ENCODE measurements at places on chromosomes 7 and 10.

GRCh38 chr10:42738679-42739078, 43.9 kb upstream of the BMS1 start:
- DNase-seq: no peak

DNA sequence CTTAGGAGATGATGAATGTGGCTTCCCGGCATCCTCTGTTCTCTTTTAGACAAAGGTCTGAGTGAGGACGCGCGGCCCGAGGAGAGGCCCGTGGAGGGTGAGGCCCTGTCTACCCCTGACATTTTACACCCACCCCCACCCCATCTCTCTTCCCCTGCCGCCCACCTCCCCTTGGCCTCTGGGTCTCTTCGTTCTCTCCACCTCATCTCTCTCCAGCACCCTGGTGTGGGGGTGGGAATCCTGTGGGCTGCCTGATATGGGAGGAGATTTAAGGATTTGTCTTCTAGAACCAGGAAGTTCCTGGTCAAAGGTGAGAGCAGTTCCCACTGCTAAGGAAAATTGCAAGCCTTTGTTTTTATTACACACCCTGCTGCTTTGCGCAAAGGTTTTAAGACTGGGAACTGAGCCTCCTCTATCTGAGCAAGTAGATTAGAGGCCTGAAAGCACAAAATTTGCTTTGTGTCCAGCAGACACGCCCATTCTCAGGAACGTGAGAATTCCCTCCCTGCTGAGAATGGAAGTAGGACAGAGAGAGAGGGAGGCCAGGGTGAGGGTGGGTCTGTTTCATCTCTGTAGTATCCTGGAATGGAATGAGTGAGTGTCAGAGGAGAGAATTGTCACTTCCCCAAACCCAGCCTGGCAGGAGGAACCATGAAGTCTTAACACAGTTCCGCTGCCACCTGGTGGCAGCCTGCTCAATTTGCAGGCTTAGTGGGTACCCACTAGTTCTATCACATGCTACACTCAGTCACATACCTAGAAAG, 91.2 kb downstream of the GTF2IRD1 start:
- peak; percentile 76 for DNase-seq

DNA sequence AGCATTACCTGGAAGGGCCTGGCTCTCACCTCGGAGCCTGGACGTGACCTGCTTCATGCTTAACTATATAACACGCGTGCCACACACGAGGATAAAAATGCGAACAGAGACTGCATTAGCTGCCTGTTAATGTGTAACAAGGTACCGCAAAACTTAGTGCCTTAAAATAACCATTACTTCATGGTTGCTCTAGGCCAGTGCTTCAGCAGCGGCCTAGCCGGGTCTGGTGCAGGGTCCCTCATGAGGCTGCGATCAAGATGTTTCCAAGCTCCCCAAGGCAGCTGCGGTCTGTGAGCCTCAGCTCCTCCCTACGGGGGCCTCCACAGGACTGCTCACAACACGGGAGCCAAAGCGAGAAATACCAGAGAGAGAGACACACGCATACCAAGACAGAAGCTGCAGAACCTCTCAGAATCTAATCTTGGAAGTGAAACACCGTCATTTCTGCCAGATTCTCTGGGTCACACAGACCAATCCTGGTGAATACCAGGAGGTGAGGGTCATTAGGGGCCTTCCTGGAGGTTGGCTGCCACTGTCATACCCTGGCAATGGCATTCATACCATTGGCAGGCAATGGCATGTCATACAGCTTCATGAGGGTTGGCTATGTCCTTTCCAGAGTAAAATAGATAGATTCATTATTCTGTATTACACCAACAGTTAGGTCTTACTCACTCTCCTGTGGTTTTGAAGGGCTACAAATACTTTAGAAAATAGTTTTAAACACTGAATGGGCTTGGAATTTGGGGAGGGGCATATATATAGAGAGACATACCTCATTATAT, 94.5 kb downstream of the HIPK2 start:
- no peak for DNase-seq

DNA sequence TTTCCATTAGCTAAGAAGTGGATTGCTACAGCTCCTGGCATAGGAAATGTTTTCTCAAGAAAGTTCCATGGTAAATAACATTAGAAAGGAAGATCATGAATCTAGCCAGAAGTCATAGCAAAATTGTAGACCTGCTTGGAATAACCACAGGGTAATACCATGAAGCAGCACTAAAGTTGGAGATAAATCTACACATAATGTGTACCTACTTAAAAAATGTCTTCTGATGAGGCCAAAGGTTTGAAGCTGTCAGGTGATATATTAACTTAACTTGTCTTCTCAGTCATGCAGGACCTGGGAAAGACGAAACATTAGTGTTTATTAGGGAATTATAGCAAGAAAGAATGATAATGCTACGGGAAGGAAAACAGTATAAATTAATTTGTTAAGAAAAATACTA, 6.3 kb downstream of the CISD1 start:
- no peak for DNase-seq

GRCh38 chr10:99630991-99631390, 10.8 kb upstream of the SLC25A28 start:
- no peak for DNase-seq

GRCh38 chr7:18997477-18998150, 119.8 kb downstream of the TWIST1 start:
- DNase-seq: no peak

GRCh38 chr10:58818900-58819299, 306.2 kb downstream of the BICC1 start:
- DNase-seq: no peak

DNA sequence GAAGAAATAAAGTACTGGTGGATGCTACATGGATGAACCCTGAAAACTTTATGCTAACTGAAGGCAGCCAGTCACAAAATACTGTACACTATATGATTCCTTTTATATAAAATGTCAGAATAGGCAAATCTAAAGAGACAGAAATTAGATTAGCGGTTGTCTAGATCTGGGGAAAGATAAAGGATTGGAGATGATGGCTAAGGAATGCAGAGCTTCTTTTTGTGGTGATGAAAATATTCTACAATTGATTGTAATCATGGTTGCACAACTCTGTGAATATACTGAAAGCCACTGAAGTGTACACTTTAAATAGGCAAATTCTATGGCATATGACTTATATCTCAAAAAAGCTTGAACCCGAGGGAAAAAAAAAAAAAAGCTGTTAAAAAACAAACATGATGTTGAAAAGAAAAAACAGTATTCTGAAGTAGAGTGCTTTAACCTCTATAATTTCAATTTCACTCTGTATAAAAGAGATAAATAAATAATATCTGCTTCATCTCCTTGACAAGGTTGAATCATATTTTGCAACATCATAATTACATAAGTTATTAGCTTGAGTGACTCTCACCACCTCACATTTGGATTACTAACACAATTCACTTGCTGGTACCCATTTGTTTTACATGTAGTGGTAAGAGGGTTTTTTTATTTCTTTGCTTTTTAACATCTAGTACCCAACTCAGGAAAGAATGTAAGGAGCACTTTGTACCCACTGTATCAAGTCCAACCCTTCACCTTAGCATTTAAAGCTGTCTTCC, 2.8 kb upstream of the GNAI1 start:
- no peak for DNase-seq

DNA sequence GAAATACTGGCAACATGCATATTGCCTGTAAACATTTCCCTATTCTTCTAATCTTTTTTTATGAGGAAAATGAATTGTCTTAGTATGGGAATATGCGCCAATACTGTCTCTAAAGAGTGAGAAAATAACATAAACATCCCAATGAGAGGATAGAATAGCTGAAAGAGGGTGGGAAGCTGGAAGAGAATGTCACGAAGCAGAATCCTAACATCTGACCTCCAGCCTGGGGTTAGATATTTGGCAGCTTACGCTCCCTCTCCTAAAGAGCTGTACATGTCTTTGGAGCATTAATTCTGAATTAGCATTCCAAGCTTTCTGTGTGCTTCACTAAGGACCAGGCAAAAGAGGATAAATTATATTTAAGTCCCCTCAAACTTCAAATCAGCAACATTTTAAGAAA, 31.6 kb upstream of the SLC16A12 start:
- DNase-seq: no peak

GRCh38 chr10:78462726-78463228, 429.1 kb downstream of the RPS24 start:
- no peak for DNase-seq

GRCh38 chr10:119348106-119348505, 140.7 kb downstream of the GRK5 start:
- DNase-seq: no peak

DNA sequence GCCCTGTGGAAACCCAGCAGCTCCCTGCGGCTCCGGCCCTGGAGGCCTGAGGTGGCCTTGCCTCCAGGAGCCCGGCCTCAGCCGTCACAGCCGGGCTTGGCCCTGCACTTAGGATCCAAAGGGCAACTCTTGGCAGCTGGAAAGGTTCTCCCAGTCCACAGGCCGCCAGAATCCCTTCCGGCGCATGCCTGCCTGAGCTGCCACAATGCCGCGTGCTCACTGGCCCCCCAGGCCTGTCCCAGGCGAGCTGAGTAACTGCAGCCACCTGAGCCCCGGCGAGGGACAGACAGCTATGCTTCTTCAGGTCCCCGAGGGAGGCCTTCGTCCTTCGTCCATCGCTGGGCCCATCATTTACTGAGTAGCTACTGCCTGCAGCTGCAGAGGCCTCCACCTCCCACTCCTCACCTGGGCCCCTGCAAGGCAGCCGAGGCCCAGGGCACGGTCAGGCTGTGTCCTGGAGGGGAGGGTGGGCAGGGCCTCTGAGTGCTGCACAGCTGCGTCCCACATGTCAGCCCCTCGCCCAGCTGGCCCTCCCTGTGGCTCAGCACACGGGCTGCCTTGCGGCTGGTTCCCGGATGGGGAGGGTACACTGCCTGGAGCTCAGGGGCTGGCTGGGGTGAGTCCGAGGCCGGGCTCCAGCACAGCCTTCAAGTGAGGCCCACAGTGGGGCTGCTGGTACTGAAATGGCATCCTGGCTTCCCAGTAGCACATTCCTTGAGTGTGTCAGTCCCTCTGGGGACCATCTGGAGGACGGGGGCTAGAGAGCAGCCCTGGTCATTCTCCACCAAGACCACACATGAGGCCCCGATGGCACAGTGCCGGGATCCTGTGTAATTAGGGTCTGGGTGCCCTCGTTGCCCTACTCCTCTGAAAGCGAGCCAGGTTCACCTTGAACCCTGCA, 172.5 kb downstream of the ELFN1 start:
- no peak for DNase-seq

DNA sequence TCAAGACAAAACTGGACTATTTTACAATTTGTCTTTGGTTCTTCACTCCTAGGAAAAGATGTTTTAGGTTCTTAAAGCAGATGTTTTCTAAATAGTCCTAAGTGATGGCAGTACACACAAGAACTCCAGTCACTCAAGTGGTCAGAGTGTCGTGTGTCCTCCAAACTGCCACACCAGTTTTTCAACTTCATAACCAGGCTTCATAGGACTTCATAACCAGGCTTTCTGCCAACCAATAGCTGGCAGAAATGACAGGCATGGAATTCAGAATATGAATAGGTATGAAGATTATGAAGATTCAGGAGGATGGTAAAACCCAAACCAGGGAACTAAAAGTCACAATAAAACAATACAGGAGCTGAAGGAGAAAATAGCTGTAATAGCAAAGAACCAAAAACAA, 721.2 kb upstream of the SEMA3D start:
- DNase-seq: no peak

GRCh38 chr7:85713171-85713570, 526.3 kb upstream of the SEMA3D start:
- no peak for DNase-seq

All from testis (tissue), 5 donors.